Stimulated activated CD8-positive, alpha-beta memory T cell treated with anti-CD3 and anti-CD28 coated beads, Interleukin-15, amount 100 ng/mL, for 48 hours (primary cell): ENCODE measurements at places on chromosomes 11 and 22.
A peak's percentile ranks its signal among the peaks of the same experiment; 100 is the strongest.

DNA sequence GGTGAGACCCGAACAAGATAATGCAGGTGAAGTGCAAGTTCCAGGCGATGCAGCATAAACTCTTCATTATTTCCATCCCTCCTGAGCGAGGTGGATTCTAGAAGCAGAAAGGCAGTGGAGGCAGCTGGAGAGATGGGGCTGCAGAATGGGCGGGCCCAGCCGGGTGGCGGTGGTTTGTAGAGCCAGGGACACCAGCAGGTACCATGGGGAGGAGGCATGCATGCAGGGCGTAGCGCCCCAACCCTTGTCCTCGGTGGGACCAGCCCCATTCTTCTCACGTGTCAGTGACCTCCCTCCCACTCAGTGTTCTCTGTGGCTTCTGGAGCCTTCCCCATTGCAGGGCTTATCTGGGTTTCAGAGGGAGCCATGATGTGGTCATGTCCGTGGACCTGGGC is 38.0 kb downstream of the MPPED1 start:
- DNase-seq = no peak

GRCh38 chr11:80635178-80635577 is 1194.3 kb upstream of the TENM4 start:
- DNase-seq = no peak

GRCh38 chr22:48845356-48845936 is 982.2 kb downstream of the BRD1 start:
- DNase-seq = no peak

DNA sequence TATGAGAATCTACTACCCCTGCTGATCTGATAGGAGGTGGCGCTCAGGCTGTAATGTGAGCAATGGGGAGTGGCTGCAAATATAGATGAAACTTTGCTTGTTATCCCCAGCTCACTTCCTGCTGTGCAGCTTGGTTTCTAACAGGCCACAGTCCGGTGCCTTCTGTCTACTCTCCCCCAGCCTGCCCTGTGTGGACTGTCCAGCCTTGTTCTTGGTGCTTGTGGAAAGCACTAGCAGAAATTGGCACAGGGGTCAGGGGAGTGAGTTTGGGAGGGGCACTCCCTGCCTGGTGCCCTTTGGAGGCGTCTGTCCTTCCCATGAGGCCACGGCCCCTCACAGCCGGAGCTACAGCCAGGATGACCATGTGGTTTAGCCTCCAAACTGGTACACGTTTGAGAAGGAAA is 14.3 kb downstream of the MOV10L1 start:
- no peak for DNase-seq

- DNase-seq = no peak
These were observed 785 bp upstream of the EFCAB6 start for GRCh38 chr22:43812890-43813289.

DNA sequence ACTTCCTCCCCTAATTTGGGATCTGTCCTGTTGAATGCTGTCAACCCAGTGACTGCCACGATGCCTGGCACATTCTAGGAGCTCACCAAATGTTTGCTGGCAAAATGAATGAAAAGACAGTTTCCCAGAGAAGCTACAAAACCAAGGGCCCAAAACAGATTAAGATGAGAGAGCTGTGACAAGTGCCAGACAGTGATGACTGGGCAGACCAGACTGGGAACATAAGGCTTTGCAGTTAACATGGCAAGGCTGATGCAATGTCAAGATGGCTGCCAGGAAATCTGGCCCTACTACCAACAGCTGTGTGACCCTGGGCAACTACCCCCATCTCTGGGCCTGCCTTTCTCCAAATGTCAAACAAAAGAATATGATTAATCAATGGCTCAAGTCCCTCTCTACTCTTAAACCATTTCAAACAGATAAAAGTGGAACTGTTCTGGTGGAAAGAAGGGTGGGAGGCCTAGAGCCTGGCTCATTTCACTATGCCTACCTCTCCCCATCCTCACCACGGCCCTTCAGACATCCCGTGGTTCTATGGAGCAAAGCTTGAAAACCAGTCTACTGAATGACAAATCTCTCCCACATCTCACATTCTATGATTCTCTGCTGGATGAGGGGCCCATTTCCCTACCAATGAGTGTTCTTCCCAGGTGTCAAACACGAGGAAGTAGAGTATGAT is 12.8 kb downstream of the AP1B1 start:
- no peak for DNase-seq

- no peak for DNase-seq
These were observed 9.4 kb upstream of the OR52H1 start for GRCh38 chr11:5557751-5558150.

- DNase-seq = peak; percentile 34
These were observed 511 bp downstream of the PKDREJ start for GRCh38 chr22:46262449-46263215.

DNA sequence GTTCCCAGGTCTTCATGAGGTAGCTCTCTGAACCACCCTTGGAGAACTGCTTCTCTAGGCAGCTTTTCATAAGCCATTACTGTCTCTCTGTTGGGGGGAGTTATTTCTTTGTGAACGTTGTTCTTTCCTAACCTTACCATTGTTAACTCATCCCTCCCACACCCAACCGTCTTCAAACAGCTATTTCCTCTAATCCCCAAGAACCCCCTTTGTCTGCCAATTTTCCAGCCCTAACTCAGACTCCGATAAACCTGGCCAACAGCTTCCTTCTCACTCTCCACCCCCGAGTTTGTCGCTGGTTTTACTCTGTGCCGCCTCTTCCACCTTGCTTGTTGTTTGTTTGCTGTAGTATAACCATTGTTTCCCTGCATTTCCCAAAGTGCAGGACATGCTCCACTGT is 131.5 kb downstream of the CCDC34 start:
- DNase-seq = no peak
